Smooth muscle cell of trachea (primary cell): ENCODE measurements at places on chromosomes 2 and 18. TPM values are rescaled to one million over a fixed set of nuclear protein-coding genes. Genes with fewer than 3 reads are reported as not detected.

Gene GAL3ST2
- total RNA-seq: 0.15 TPM in 1 of 2 replicates, not detected in the other

Gene HOXD13
- not detected in 2 replicates for total RNA-seq

Gene CYP27A1
- total RNA-seq: 19.1 and 53.1 TPM in 2 replicates

Gene STPG4
- 0.17 TPM in 1 of 2 replicates, not detected in the other for total RNA-seq

Gene ALKAL2
- total RNA-seq: not detected in 2 replicates

Gene BMP10
- not detected in 2 replicates for total RNA-seq

Gene GPR148
- not detected in 2 replicates for total RNA-seq

Gene PRSS56
- not detected in 2 replicates for total RNA-seq

Gene TSPYL6
- under 0.01 TPM in 1 of 2 replicates, not detected in the other for total RNA-seq

Gene TAF1B
- total RNA-seq: 28.0 and 40.3 TPM in 2 replicates

Gene ZBTB7C
- total RNA-seq: under 0.01 TPM in 1 of 2 replicates, not detected in the other
